ENCODE measurements at places on chromosomes 2 and 18.

GRCh38 chr2:84800194-84800805 is 80.6 kb downstream of the TRABD2A start:
- no peak for DNase-seq

DNA sequence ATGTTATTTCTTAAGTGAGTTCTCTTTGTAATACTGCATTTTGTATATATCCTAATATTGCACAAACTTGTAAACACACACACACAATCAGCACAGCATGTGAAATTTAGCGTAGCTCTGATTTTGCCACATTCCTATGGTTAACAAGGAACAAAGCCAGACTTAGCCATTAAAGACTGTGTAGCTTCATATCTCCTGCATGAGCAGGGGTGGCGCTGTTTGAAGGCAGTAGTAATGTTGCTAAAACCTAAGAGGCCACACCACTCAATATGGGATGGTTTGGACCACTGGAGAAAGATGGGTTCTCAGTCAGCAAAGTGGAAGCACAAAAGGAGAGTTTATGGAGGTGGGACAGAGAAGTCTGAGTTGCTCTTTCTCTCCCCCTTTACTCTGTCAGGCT is 61.1 kb upstream of the RND3 start:
- no peak for DNase-seq

GRCh38 chr18:801137-801536 is 10.9 kb downstream of the YES1 start:
- no peak for DNase-seq

GRCh38 chr18:67485655-67486054 is 30.9 kb downstream of the DSEL start:
- DNase-seq, result no peak

DNA sequence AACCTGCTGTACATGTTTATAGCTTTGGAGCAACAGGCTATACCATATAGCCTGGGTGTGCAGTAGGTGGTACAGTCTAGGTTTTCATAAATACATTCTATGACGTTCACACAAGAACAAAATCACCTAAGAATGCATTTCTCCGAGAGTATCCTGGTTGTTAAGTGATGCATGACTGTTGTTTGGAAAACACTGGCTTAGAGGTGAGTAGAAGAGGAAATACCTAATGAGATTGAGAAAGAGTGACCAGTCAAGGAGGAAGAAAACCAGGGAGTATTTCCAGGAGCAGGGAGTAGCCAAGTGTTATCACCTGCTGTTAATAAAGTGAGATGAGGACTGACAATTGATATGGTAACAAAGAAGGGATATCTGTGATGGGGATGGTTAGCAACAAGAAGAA is 2.9 kb upstream of the ZNF892 start:
- no peak for DNase-seq

- DNase-seq, result no peak
These were observed 7.7 kb downstream of the TSHZ1 start for GRCh38 chr18:75218065-75218923.

- DNase-seq, result no peak
These were observed 6.2 kb upstream of the CIDEA start for GRCh38 chr18:12247946-12248345.

GRCh38 chr2:160321006-160321405 is 120.9 kb upstream of the ITGB6 start:
- DNase-seq, result no peak
